Stimulated activated CD4-positive, alpha-beta T cell treated with anti-CD3 and anti-CD28 coated beads, Interleukin-1b, Interleukin-23, amount 100 ng/mL, for 1 hour (primary cell): ENCODE measurements at places on chromosomes 11 and 22.

DNA sequence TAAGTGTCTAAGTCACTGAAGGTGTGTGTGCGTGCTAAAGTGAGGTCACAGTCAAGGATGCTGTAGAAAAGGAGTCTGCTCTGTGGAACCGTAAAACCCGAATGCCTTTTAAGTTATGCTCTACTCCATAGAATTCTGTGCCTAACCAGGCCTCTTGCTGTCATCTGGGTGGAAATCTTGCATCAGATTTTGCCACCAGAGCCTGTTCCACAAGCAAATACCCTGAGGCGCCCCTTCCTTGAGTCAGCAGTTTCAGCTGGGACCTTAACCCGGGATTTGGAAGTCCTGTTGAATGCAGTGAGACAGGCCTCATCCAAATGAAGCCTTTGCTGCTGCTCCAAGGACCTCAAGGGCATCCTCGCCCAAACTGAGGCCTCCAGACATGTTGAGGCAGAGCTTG lies 109.8 kb downstream of the WNT11 start:
- DNase-seq, result no peak

DNA sequence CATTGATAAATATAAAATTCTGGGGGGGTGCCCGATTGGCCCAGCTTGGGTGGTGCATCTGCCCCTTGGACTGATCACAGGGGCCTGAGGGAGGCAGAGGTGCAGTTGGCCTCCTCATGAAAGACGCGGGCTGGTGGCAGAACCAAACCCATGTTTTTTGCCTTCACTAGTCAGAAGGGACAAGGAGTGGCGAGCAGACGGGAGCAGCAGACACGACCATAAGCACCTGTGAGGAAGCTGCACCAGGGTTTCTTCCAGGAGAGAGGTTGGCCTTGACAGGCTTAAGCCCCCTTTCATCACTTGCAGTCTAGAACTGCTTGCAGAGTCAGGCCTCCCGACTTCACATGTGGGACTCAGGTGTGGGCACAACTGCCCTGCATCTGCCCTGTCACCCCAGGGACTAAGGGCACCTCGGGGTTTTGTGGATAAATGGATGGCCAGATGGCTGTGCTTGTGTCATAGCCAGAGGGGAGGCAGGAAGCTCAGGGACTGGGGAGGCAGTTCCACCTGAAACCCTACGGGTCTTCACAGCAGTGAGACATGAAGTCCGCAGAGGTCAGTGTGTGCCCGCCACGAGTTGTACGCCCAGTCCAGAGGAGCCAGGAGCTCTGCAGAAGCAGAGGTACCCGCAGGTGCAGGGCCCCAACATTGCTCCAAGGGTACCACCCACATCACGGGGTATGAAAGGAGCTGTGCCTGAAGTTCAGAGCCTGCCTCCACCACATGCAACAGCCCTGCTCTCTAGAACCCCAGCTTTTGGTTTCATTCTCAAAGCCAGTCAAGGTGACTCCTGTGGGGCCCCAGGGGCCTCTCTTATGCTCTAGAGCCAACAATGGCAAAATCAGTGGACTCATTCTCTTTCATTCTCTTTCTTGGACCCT lies 18.2 kb upstream of the SYT13 start:
- DNase-seq, result no peak

DNA sequence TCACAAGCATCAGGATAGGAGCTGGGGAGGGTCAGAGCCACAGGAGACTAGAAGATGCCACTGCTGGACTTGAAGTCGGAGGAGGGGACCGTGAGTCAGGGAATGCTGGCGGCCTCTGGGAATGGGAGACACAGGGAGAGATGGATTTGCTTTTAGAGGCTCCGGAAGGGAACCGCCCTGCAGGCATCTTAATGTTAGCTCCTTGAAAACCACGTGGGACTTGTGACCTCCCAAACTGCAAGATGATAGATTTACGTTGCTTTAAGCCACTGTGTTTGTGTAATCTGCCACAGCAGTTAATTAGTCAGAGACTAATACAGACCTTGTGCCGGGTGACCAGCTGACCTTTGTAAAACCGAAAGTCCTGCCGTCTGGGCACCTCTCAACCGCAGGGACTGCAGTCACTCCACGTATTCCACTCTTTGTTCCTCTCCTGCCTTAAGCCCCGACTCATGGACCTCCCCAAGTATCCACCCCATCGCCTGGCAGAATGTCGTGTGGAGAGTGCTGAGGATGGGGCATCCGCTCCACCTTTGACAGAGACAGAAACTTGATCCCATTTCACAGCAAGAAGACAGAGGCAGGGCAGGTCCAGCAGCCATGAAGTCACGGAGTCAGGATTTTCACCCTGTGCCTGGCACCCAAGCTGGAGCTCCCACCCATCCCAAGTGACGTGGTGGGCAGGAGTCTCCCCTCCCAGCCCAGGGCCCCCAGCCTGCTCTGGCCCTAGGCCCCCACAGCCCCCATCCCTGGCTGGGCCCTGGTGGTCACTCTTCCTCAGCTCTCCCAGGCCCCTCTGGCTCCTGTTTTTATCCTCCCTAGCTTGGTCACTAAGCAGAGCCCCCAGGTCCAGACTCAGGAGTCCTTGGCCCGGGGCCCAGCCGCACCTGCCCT lies 19.4 kb upstream of the CTSD start:
- no peak for DNase-seq

- DNase-seq, result no peak
These were observed 11.2 kb upstream of the CYTH4 start for GRCh38 chr22:37270928-37271650.

DNA sequence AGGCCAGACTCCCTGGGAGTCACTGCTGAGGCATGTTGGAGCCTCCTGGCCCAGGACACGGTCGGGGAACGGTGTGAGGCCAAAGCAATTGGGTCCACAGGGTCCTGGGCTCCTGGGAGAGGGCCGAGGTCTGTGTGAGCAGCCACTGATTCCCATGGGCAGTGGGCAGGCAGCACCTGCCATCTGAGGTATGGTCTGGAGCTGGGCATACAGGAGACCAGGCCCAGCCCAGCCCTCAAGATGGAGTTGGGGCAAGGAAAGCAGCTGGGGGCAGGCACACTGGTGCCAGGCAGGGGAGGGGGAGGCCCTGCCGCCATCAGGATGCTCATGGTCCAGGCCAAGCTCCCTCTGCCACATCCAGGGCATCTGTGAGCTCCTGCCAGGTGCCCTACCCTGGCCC lies 32.2 kb upstream of the HMOX1 start:
- no peak for DNase-seq

- no peak for DNase-seq
These were observed 5.4 kb upstream of the SAA2 start for GRCh38 chr11:18253778-18254338.

DNA sequence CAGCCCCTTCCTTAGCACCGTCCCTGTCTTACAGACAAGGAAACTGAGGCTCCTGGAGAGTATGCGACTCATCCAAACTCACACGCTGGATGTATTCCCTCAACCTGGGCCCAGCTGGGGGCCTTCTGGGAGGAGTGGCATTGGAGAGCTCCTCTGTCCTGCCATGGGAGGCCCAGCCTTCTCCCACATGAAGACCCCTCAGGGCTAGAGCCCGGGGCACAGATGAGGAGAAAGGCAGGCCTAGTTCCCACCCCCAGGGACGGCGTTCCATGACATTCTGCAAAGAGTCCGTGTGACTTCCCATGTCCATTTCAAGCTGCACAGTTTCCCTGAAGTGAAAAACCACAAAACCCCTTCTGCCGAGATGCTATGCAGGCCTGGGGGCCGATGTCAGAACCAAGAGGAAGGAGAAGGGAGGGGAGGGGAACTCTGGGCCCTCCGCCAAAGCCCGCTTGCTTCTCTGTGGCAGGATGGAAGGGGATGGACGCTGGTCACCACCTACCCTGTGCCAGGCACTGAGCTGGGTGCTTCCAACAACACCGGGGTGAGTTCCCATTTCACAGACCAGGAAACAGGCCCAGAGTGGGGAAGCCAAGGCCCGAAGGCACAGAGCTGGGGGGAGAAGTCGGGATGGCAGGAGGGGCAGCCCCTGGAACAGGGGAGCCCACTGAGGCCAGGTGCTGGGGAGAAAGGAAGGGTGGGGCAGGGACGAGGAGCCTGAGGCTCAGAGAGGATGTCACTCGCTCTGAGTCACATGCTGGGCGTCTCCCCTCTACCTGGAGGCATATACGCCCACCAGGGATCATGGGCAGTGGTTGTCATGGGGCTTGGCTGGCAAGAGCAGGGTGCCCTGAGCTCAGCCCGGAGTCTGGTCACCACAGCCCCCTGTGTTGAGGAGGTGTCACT lies 15.7 kb downstream of the RAC2 start:
- no peak for DNase-seq

DNA sequence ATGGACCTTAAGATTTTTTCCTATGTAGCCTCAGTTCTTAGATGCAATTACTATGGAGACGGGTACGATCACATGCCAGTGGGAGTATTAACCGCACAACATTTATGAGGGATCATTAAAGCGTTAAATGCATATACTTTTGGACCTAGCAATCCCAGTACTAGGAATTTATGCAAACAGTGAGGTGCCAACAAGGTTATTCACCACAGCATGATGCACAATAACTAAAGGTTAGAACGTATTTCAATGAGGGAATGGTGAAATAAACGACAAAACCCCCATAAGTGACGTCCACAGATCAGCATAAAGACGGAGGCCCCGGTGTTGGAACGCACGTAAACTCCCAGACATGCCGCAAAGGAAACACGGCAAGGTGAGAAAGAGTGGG lies 539 bp downstream of the SIRT3 start:
- DNase-seq, result no peak

- DNase-seq, result no peak
These were observed 84.6 kb downstream of the CLPB start for GRCh38 chr11:72349616-72350218.

DNA sequence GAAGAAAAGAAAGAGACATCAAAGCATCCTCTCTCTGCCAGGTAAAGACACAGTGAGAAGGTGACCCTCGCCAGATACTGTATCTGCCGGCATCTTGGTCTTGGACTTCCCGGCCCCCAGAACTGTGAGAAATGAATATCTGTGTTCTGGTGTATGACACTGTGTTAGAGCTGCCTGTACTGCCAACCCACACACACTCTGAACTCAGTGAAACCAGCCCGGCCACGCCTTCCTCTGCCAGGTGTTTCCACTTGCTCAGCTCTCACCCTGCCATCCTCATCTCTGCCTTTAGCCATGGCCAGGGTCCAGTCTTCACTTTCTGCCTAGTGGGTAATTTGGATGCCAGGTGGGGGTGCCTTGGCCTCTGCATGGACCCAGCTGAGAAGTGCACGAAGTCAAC lies 24.0 kb downstream of the CBX7 start:
- DNase-seq, result no peak

DNA sequence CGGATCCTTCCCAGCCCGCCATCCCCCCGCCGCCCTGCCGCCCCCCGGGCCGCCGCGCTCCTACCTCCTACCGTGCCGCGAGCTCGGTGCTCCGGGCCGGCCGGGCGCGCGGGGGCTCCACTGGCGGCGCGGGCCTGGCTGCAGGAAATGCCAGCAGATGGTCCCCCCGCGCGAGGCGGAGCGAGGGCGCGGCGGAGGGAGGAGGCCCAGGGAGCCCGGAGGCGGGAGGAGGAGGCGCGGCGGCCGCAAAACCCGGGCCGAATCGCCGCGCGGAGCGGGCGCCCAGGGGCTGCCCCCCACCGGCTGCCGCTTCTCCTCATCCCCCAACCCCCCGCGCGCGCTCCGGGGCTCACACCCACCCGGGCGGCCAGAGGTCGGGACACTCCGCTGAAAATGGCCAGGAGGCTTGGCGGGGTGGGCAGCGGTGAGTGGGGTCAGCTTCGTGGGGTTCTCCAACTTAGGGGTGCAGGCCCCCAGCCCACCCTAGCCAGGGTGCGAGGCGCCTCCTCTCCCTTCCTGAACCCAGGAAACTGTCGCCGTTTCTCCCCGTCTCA lies at the start of gene OSBPL5:
OSBPL5 (minus strand) TSS at position 159 of the 554 bp plus-strand sequence. CDS start 36,162 bp downstream, outside the sequence.
- DNase-seq, result no peak

- no peak for DNase-seq
These were observed 12.3 kb downstream of the OR51V1 start for GRCh38 chr11:5188201-5188600.

DNA sequence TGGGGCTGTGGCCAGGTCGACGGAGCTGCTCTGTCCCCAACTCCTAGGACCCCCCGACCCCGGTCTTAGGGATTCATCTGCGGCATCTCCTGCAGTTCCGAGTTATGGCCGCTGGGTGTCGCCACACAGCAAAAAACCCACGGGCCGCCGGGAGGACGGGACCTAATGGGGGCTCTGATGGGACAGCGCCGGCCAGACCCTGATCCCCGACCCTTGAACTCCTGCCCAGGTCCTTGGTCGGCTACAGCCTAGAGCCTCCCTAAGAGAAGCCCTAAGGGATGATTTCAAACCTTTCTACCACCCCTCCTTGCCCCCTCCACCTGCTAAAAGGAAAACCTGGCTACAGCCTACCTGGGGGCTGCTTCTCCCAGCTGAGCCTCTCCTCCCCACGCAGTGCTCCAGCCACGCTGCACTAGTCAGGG lies 30.8 kb upstream of the LRRC10B start:
- DNase-seq, result peak; percentile 7

GRCh38 chr11:123228496-123229163 lies 33.6 kb upstream of the CLMP start:
- DNase-seq, result no peak

DNA sequence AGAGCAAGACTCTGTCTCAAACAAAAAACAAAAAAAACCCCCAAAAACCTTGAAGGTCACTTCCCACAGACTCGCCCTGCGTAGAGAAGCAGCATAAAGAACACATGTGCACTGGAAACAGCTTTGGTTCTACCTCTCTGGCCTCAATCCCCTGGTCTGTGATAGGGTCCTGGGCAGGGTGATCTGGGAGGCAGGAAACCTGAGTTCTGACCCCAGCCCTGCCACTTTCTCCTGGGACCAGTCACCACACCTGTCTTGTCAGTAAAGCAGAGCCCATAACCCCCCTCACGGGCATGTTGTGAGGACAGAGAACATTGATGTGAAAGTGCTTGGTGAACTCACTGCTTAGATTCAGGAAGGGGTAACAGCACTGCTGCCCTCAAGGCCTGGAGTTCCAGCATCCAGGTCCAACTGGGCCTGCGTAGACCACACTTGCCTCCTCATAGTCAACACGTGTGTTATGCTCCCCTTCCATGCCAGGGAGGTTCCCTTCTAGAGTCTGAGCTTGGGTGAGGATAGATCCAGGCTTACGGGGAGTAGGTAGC lies 11.4 kb downstream of the UCP2 start:
- no peak for DNase-seq

DNA sequence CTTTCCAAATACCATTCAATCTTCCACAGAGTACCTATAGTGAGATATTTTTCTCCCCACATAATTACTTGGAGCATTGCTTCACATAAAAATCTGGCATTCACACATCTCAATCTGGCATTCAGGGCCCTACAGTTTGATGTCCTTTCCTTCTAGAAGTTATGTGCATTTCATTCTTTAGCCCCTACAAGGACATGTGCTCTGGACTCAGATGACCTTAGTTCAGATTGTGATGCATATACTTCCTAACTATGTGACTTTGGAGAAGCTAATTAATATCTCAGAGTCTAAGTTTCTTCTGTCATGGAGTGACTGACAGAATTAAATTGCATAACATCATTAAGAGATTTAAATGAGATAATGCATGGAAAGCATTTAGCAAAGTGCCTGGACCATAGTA lies 25.9 kb upstream of the PRSS23 start:
- DNase-seq, result no peak

- no peak for DNase-seq
These were observed 18.8 kb upstream of the ZBTB16 start for GRCh38 chr11:114040706-114041211.
